Iris pigment epithelial cell (primary cell): ENCODE measurements at places on chromosomes 7 and 10.

- DNase-seq: peak; percentile 78
These were observed 25.3 kb downstream of the CROT start for GRCh38 chr7:87370660-87371180.

DNA sequence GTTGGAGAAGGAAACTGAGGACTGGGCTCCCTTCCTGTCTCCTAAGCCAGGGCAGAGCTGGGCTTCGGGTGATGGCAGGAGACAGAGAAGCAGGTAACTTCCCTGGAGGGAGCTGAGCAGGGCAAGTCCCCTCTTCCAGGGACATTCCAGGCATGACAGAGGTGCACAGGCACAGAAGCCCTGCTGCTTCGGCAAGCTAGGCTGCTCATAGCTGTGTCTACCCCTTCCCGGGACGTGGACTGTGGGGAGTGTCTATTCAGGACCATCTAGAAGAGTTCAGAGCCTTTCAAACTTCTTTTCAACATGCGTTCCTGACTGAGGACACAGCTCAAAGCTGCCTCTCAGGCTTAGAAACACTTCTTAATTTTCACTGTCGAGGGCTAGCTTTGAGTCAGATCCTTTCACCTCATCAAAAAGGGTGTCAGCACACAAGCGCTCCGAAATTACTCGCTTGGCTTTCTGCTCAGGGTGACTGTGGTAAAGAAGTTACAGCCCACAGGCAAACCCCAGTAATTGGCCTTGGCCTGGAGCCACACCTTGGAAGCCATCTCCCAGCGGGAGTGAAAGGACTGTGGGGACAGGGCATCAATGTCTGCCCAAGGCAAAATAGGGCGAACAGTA, 63.7 kb upstream of the STEAP1B start:
- peak; percentile 39 for DNase-seq

DNA sequence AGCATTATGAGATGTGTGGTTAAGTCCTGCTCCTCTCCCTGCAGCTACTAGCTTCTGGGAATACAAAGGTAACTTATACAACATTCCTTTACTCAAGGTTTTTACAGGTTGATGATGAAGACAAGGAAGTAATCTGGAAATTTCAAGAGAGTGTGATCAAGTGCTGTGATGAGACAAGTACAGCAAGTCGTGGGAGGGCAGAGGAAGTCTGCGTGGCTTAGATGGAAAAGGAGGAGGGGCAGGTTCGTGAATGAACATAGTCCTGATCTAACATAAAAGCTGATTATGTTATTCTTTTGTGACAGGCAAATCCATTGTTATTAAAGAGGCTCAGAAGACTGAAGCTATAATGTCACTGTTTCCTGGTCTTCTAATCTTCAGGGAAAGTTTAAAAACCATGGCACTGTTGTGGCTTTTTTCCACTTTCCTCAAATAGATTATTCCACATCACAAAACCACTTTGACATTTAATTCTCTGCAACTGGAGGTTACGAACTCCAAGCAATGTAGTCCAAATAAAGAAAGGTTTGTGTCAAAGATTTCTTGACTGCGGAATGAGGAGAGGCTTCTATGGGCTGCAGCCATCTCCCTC, 84.1 kb downstream of the CPXM2 start:
- peak; percentile 2 for DNase-seq

- DNase-seq: no peak
These were observed 72.9 kb downstream of the GNAI1 start for GRCh38 chr7:80207501-80207900.

DNA sequence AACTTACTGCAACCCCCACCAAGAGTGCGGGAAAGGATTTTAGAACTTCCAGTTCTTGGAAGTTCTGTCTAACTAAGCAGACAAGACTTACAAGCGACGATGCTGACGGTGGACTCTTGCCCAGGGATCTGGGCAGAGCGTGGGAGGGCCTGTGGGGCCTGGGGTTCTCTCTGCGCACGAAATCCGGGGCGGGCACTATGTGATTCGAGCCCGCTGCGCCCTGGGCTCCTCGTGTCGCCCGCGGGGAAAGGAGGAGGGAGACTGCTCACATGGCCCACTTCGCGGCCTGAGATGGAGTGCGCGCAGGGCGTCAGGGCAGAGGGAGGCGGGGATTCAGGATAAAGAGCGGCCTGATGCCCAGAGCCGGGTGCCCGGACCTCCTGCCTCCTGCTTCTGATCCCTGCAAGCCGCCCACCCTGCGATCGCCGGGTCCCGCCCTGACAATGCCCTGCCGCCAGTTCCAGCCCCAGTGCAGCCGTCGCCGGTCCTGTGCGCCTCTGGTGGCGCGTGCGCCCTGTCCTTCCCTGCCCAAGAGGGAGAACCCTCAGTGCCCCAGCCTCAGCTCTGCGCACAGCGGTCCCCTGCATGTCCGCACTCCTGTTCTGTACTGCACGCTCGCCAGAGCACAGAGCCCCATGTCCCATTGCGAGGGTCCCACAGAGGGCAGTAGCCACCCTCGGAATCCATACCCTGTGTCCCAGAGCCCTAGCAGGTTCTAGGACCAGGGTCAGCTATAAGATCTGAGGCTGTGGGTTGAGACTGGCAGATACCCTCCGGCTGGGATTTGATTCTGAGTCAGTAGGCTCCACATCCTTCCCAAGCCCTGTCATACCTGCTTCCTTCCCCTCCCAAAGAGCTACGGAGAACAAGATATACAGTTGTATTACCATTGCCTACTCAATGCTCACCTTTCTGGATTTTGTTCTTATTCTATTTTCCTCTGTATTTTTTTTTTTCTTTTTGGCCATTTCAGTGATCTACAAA, 99.4 kb upstream of the TMEM106B start:
- DNase-seq: peak; percentile 59

DNA sequence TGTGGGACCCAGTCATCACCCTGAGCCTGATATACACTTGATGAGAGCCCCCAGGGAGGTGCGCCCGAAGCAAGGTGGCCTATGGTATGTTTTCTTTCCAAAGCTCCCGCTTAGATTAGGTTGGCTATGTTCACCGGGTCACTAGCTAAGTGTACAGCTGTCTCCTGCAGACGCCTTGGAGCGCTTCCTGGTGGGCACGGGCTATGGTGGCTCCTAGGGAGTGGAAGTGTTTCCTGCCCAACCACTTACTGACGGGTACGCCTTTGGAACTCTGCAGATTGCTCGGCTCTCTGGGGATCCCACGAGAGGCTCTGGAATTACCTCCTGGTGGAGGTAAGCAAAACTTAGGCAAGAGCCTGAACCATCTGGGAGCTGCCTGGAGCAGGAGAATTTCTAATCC, 83.6 kb upstream of the CXCL12 start:
- no peak for DNase-seq
